Natural killer cell treated with Interleukin-12 subunit alpha and Interleukin-12 subunit beta and Interleukin-15 and Interleukin-18, amount 100 ng/mL, for 72 hours (primary cell): ENCODE measurements at places on chromosomes 3 and 15. TPM values are rescaled to one million over a fixed set of nuclear protein-coding genes. Genes with fewer than 3 reads are reported as not detected.

DNA sequence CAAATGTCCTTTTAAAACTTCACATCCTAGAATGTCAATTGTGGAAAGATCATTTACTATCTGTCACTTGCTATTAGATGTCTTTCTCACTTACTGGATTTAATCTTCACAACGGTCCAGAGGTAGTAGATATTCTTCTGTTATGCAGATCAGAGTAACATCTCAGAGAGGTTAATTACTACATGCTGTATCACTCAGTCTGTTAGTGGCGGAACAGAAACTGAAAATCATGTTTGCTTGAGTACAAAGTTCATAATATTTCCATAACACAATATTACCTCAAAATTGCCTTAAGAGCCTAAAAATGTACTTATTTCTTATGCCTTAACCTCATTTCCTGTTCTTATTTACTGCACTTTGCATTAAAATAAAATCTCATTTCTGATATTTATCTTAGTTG is 28.6 kb upstream of the GPR149 start:
- DNase-seq: no peak

- no peak for DNase-seq
These were observed 257.5 kb downstream of the ZNF621 start for GRCh38 chr3:40782111-40782721.

DNA sequence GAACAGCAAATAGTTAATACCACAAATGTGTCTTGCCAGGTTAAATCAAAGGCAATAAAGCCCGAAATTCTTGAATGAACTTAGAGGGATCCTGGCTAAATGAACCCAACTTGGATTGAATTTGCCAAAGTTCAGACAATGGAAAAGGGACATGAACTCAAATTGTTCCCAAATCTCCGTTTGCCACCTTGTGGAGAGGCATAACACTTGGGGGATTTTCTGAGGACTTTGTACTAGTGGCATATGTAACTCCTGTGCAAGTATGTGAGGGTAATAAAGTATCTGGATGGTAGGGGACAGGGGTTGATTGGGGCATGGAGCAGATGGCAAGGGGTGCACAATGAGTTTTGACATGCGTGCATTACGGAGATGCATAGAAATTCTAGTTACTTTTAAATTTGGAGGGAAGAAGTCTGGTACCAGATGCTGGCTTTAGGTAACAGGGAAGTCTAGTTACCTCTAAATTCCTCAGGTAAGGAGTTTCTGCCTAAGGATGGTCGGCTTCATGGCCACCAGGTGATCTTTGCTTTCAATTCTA is 1.2 kb upstream of the TCAIM start:
- no peak for DNase-seq

HCN4 gene
- total RNA-seq: not detected

- no peak for DNase-seq
These were observed 58.4 kb downstream of the ASTE1 start for GRCh38 chr3:130968221-130968620.

GRCh38 chr3:192417017-192417416 is 310.3 kb downstream of the FGF12 start:
- DNase-seq: no peak

GOLGA6L4 gene
- total RNA-seq: 1.2 TPM

TRPM1 gene
- total RNA-seq: not detected

ST6GAL1 gene
- 304 TPM for total RNA-seq

GRCh38 chr3:171384101-171384891 is 75.9 kb downstream of the TNIK start:
- DNase-seq: no peak

DNA sequence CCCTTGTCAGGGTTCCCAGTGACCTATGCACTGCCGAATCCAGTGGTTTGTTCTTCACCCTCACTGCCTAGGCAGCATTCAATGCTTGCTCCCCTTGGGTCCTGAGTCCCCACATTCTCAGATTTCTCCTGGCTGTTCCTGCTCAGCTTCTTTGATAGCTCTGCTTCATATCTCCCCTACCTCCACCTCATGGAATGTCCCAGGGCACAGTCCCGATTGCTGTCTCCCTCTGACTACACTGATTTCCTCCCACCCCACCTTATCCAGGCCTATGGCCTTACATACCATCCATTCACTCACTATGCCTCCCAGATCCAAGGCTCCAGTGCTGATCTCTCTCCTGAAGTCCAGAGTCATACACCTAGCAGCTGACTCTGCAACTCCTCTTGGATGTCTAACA is 1.5 kb upstream of the CDHR4 start:
- no peak for DNase-seq

DNA sequence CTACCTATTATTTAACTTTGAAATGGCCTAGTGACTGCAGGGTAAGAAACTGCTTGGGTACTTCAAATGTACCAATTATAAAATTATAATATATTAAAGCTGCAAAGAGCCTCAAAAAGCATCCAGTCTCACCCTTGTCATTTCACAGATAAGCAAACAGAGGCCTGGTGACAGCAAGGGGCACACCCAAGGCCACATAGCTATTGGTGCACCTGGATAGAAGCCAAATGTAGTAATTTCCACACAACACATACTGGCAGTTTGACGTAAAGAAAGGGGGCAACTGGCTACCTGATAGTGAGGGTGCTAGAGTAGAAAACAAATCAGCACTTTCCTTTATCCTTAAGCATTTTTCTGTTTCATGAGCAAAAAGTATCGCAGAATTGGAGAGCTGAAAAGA is 51.1 kb downstream of the IFT57 start:
- no peak for DNase-seq

- DNase-seq: no peak
These were observed 3.5 kb downstream of the RBM15B start for GRCh38 chr3:51394541-51394940.

- no peak for DNase-seq
These were observed 34.7 kb downstream of the RBP2 start for GRCh38 chr3:139441656-139442055.

- DNase-seq: no peak
These were observed 1.2 kb downstream of the GPR176 start for GRCh38 chr15:39918688-39919385.

DNA sequence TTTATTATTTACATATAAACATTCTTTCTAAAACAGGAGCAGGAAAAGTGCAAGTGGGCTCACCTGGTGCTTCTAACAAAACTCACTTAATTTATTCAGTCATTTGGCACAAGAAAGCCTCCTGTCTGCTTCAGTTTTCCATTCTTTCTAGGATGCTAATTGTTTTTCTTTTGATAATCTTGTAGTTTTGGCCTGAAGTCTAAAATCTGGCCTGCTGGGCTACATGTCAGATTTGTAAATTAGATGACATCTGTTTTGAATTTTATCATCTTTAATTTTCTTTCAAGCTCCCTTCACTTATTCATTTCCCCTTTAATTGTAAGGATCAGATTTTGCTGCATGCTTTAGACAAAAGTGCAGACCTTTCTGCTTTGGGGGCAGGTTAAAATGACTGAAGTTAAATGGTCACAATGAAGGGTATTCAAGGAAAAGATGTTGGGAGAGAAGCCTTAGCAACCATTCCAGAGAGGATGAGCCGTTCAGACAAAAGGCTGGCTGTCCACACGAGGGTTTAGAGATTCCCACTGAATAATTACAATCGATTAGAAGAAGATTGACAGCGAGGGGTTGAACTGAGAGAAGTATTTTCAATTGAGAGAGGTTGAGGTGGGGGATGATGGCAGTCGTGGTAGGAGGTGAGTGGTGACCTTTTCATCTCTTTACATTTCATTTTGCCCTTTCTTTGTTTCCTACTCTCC is 59.9 kb upstream of the PTX3 start:
- no peak for DNase-seq

CAV3 gene
- not detected for total RNA-seq

DNA sequence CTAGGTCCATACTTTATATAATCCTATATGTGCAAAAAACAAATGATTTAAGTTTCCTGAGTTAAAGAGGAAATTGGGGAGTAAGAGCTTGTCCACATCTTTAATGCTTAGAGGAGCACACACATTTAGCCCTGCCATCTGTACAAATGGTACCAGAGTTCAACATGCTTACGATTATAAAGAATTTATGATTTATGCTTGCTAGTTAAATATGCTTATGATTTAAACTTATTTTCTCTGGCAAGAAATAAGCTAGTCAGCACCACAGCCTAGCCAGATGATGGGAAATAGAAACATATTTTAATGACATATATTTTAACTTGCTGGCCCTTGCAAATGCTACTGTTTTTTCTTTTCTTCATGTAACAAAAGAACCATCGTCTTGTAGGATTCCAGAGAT is 48.3 kb downstream of the EIF4E3 start:
- no peak for DNase-seq

CCR9 gene
- not detected for total RNA-seq

- peak; percentile 71 for DNase-seq
These were observed 31.1 kb downstream of the CYFIP1 start for GRCh38 chr15:22949074-22949547.

DNA sequence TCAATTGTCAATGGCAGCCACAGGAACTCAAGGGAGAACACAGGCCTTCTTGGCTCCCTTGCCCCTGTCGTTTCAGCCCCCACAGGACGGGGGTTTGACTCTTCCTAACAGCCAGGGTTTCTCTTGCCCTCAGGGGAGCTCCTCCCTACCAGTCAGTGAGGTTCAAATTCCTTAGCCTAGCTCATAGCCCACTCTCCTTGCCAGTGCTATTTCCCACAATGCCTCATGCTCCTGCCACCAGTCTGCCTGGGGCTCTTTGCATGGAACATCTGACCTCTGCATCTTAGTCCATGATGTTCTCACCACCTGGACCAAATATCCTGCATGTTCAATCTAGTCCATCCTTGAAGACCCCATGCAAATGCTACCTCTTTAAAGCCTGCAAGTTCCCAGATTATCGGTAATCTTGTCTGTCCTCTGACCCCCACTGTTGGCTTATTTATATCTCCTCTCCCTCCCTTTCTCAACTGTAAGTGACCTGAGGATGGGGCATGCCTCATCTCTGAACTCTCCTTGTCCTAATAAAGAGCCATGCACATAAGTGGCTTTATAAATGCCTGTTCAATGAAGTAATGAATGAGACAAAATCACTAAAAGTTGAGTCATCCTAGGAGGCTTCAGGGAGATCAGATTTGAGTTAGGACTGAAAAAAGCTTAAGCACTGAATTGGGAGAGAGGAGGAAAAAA is 78.0 kb downstream of the MYO1E start:
- no peak for DNase-seq

NRROS gene
- total RNA-seq: 55.7 TPM

- no peak for DNase-seq
These were observed 921 bp downstream of the FBXL2 start for GRCh38 chr3:33278163-33278562.
